ENCODE measurements at places on chromosomes 3 and 15. TPM values are rescaled to one million over a fixed set of nuclear protein-coding genes. Genes with fewer than 3 reads are reported as not detected.

GRCh38 chr15:79065706-79066376, 24.7 kb downstream of the RASGRF1 start:
- DNase-seq = no peak

- no peak for DNase-seq
Observed at GRCh38 chr15:34768530-34768929, 13.7 kb upstream of the GJD2 start.

GRCh38 chr3:107681396-107681795, 158.6 kb downstream of the BBX start:
- no peak for DNase-seq

GRCh38 chr3:185825639-185826481, 1.0 kb upstream of the IGF2BP2 start:
- peak; percentile 24 for DNase-seq

GRCh38 chr3:18247139-18247695, 177.9 kb downstream of the SATB1 start:
- DNase-seq = no peak

- DNase-seq = no peak
Observed at GRCh38 chr15:51580982-51581381, 41.6 kb downstream of the DMXL2 start.

DNA sequence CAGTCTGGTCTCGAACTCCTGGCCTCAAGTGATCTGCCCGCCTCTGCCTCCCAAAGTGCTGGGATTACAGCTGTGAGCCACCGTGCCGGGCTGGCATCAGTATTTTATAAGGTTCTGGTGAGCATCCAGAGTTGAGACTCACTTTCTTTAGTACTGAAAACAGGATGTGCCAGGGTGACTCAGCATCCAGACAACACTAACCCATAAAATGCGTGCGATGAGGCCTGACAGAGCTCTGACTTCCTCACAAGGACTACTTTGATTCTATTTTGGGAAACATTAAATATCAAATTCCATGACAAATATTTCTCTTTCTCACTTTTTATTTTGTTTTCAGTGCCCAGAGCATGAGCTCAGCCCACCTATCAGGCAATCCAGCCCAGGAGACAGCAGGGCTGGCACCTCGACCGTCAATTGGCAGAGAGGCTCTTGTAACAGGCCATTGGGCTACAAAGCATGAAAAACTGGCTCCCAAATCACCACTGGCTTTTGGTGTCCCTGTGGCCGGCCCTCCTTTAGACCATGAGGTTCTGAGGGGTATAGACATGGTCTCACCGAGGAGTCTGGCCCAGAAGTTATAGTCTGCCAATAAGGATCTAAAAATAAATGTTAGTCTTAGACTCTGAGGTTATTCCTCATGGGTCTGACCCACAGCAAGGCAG, 75.0 kb downstream of the FEM1B start:
- no peak for DNase-seq

- no peak for DNase-seq
Observed at GRCh38 chr15:78637776-78638435, 3.1 kb downstream of the CHRNB4 start.

- no peak for DNase-seq
Observed at GRCh38 chr15:48478581-48478980, 147.4 kb downstream of the DUT start.

DNA sequence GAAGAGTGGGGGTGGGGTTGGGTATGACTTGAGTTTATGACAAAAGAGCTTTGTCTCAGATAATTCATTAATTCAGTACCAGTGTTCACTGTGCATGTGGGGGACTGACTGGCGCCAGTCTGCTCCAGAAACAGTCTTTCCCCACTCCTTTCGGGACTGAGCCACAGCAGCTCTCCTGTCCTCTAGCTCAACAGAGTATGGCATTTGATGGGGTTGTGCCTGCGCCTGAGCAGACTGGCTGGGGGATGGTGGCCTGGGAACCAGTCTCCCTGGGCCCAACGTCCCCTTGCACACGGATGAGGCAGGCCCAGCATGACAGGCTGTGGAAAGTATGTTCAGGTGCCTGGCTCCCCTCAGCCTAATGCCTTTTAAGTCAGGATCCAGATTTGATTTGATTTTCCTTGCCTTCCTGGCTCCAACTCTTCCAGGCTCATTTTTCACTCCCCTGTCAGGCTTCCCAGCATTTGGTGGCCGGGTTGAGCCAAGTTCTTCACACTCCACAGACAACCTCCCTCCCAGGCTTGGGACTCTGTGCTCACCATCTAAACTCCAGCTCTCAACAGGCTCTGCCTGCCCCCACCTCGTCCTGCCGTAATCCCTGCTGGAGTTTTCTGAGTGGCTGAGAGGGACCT, 105.0 kb downstream of the MYLK start:
- no peak for DNase-seq

- no peak for DNase-seq
Observed at GRCh38 chr3:189790658-189791057, 159.5 kb downstream of the TP63 start.

Gene GCNT3
- 3.0 TPM for total RNA-seq

- DNase-seq = no peak
Observed at GRCh38 chr3:44321335-44321734, 17.2 kb upstream of the TCAIM start.

Gene MTHFS
- 32.5 TPM for total RNA-seq

GRCh38 chr15:42012241-42012640, 8.6 kb downstream of the PLA2G4E start:
- DNase-seq = no peak

GRCh38 chr3:170358042-170359010, 811 bp downstream of the SKIL start:
- DNase-seq = peak; percentile 87

Gene CCDC39
- total RNA-seq = 7.4 TPM

DNA sequence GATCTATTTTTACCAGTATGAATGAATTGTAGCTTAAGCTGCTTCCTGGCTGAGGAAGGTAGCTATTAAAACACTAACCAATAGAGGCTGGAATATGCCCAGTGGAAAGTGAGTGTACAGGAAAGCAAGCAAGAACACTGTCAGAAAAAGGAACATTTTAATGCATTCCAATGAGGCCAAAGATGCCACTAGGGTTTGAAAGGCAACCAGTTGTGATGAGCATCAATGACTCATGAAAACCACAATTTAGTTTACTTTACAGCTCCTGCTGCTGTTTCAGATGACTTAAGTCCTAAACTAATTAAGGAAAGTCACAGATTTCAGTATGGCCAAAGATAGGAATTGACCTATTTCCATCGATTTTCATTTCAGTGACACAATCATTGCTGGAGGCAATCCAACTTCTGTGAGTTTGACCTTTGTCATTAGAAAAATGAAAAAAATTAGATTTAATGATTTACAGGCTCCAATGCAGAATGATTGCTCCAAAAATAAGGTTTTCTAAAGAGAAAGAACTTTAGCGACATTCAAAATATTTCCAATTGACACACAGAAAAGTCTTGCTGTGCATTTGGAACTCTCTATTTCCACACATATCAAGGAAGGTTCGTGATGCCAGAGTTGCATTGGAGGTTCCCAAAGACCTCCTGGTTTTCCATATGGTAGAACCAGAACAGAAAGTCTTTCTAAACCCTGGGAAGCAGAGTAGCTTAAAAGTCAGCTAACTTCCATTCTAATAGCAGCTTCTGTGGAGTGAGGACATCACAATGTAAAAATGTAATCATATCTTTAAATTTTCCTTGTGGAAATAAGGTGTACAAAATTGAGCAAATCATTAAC, 103.0 kb downstream of the SUCNR1 start:
- DNase-seq = no peak

DNA sequence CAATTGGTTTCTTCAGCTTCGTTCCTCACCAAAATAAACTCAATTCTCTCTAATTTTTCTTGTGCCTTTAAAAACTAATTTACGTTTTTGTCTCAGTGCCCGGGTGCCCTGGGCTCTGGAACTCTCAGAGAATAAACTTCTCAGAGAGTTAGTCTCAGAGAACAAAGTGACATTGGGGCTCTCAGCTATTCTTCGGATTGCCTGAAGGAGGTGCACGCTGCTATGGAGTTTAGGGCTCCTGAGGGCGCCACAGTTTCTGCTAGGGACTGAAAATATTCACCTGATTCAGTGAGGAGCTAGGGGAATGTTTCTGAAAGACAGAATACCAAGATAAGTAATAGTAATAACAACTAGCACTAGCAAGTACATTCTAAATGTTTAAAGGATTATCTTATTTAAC, 22.7 kb downstream of the ZIC4 start:
- DNase-seq = no peak

- DNase-seq = peak; percentile 78
Observed at GRCh38 chr15:72722071-72722696, 36.2 kb downstream of the BBS4 start.

DNA sequence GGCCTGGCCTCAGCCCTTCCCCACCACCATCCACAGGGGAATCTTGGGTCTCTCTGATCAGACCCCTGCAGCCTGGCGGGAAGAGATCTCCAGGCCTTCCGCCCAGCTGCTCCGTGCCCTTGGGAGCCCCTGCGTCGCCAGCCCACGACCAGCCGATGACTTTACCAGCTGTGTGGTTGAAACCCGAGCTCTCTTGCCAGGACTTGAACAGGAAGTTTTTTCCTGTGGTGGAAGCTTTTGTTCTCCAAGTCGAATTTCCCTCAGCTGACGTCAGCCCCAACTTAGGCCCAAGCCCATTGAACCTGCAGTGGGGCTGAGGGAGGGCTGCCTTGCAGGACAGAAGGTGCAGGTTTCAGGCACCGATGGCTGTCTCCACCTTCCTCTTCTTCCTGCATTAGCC, 51.7 kb upstream of the SMAD3 start:
- DNase-seq = no peak

Gene EOMES
- 0.93 TPM for total RNA-seq

Gene RASGRF1
- total RNA-seq = 2.6 TPM

GRCh38 chr15:33934921-33935320, 33.4 kb upstream of the CHRM5 start:
- no peak for DNase-seq

- DNase-seq = no peak
Observed at GRCh38 chr3:187027531-187028278, 97.4 kb downstream of the ST6GAL1 start.

- peak; percentile 8 for DNase-seq
Observed at GRCh38 chr3:194283221-194284006, 67.7 kb downstream of the CPN2 start.

Gene TMEM158
- total RNA-seq = 11.2 TPM

DNA sequence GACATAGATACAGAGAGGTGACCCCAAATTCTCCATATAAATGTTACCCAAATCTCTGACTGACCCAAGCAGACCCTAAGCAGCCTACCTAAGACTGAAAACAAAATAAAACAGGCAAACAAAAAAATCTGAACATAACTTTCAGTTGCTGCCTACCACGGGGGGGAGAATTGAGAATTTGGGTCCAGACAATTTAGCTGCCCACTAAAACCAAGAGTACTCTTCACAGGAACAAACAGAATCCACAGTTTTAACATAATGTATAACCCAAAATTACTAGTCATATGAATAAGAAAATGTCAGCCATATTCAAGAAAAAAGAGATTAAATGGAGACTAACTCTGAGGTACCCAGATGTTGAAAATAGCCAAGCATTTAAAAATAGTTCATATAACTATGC, 44.4 kb downstream of the SRPRB start:
- no peak for DNase-seq

Gene CTSH
- total RNA-seq = 45.6 TPM

GRCh38 chr3:112557976-112558375, 3.8 kb downstream of the ATG3 start:
- no peak for DNase-seq

- DNase-seq = no peak
Observed at GRCh38 chr15:68389936-68390817, 41.8 kb downstream of the ITGA11 start.

DNA sequence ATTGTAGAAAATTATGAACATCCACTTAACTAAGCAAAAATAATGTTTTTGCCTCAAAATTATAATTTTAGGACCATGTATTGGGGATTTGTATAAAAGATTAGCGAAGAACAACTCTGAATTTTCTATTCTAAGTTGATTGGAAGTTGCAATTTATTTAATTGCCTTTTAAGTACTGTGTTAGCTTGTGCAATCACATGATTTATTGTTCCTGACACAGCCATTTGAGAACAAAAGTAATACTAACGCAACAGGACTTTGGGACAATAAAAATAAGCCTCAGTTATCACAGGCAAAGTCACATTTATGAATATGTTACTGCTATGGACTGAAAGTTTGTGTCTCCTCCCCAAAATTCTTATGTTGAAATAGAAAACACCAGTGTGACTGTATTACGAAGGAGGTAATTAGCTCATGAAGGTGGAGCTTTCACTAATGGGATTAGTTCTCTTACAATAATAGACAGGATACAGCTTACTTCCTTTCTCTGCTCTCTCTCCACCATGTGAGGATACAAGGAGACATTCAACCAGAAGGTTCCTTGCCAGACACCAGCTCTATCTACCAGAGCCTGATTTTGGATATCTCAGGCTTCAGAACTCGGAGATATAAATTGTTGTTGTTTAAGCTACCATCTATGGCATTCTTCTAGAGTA, 745.9 kb downstream of the ZBBX start:
- no peak for DNase-seq

- DNase-seq = peak; percentile 43
Observed at GRCh38 chr3:19945969-19946831, 697 bp upstream of the RAB5A start.

GRCh38 chr3:192857260-192857661, 60.4 kb downstream of the MB21D2 start:
- peak; percentile 28 for DNase-seq

DNA sequence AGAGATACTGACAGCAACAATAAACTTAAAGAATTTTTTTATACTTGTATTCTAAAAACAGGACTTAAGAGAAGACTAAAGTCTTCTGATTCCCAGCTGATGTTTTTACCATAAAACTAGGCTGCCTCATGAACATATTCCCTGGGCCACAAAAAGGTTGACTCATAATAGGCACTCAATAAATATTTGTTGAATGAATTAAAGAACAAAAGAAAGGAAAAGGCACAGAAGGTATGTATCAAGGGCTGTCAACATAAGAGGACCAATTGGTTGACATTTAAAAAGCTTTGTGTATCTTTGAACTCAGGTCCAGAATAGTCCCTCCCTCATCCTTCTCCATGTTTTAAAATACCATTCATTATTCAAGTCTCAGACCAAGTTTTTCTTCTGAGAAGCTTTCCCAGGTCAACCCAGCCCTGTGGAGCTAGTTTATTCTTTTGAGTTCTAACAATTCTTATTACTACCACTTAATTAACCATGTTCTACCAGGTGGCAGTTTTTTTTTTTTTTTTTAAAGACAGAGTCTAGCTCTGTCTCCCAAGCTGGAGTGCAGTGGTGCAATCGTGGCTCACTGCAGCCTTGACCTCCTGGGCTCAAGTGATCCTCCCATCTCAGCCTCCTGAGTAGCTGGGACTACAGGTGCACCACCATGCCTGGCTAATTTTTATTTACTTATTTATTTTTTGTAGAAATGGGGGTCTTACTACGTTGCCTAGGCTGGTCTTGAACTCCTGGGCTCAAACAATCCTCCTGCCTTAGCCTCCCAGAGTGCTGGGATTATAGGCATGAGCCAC, 17.5 kb upstream of the ARHGEF3 start:
- DNase-seq = no peak

Gene TUSC7
- 2.1 TPM for total RNA-seq

Gene SUSD5
- total RNA-seq = 5.6 TPM

DNA sequence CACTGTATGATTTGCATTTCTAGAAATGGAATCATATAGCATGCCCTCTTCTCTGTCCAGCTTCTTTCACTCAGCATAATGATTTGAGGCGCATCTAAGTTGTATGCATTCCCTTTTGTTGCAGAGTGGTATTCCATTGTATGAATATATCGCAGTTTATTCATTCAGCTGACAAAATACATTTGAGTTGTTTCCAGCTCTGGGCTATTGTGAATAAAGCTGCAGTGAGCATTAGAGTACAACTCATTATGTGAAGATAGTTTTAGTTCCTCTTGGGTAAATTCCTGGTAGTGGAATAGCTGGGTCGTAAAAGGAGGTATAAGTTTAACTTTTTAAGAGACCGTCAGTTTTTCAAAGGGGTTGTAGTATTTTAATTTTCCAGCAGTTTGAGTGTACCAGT, 38.5 kb upstream of the POLR2M start:
- no peak for DNase-seq

Gene PLCL2
- total RNA-seq = 23.0 TPM
